GM23248 (cell line): ENCODE measurements at places on chromosomes 11 and 22.

GRCh38 chr22:39303358-39303757 is 16.1 kb downstream of the RPL3 start:
- DNase-seq: no peak

GRCh38 chr11:95545116-95545875 is 244.3 kb downstream of the FAM76B start:
- DNase-seq: peak; percentile 13

DNA sequence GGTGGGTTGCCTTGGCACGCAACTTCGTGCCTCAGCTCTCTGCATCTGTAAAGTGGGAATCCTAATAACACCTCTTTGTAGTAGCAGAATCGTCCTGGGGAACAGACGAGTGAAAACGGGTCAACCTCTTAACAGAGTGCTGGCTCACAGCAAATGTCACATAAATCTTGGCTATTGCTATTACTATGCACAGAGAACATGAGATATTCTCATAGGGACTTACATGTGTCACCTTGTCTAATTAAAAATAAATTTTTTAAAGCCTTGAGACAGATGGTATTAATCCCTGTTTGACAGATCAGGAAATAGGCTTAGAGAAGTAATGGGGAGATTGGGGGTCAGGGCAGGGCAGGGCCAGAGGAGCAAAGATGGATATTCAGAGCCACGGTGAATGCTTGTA is 44.3 kb upstream of the IGSF9B start:
- no peak for DNase-seq

GRCh38 chr11:11977206-11977938 is 31.1 kb downstream of the DKK3 start:
- peak; percentile 94 for DNase-seq

- no peak for DNase-seq
Measured at GRCh38 chr22:30219049-30219654, 27.4 kb downstream of the LIF start.

- peak; percentile 93 for DNase-seq
Measured at GRCh38 chr22:25488244-25489020, 76.0 kb upstream of the GRK3 start.

GRCh38 chr11:121113611-121114010 is 12.6 kb downstream of the TECTA start:
- DNase-seq: no peak

DNA sequence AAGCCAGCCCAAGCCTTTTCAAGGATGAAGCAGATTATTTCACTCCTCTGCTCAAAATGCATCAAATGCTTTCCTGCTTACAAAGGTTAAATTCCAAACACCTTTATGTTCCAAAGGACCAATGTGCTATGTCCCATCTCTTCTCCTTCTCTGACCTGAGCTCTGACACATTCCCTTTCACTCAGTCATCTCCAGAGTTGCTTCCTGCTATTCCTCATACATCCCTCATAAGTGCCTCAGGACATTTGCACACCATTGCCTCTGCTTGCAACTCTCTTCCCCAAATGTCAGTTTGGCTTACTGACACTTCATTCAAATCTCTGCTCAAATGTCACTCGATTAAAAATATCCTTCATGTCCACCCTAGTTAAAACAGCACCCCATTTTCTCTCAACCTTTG is 53.3 kb upstream of the BMAL1 start:
- no peak for DNase-seq

- DNase-seq: peak; percentile 77
Measured at GRCh38 chr11:123509737-123510578, 79.9 kb downstream of the GRAMD1B start.

DNA sequence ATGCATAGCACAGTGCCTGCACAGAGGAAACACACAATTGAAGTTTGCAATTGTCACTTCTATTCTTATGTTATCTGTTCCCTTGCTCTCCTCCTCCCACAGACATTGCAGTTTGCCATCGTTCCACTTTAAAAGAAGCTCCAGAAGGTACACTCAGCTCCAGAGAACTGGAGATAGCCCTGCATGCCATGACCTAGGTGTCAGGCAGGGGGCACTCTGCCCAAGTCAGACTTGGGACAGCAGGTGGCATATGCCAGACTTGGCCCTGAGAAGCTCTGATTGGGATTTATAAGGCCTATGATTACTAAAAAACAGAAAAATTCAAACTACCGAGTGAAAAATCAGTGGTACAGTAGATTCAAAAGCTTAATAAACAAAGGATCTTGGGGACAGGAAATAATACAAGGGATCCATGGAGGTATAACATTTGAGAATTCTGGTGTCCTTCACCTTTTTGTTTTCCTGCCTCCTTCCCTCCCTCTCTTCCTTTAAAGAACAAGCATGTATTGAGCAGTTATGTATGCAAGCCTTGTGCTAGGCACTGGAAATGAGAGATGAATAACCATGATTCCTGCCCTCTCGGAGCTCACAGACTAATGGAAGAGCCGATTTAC is 40.0 kb downstream of the TENM4 start:
- peak; percentile 69 for DNase-seq

DNA sequence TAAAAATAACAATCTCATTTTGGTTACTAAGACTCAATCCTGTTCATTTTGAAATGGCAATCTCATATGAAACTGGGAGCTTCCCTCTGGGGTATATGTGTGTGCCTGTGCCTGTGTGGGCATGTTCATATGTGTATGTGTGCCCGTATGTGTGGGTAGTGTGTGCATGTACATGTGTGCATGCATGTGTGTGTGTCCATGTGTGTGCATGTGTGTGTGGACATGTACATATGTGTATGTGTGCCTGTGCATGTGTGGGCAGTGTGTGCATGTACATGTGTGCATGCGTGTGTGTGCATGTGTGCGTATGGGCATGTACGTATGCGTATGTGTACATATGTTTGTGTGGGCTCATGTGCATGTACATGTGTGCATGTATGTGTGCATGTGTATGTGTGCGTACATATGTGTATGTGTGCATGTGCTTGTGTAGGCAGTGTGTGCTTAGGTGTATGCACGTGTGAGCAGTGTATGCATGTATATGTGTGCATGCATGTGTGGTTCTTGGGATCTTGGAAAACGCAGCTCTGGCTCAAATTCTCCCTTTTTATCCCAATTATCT is 24.5 kb upstream of the CACNG2 start:
- DNase-seq: no peak

- DNase-seq: no peak
Measured at GRCh38 chr11:16962146-16962545, 52.1 kb downstream of the PLEKHA7 start.

GRCh38 chr11:117671370-117671769 is 125.6 kb downstream of the DSCAML1 start:
- no peak for DNase-seq

DNA sequence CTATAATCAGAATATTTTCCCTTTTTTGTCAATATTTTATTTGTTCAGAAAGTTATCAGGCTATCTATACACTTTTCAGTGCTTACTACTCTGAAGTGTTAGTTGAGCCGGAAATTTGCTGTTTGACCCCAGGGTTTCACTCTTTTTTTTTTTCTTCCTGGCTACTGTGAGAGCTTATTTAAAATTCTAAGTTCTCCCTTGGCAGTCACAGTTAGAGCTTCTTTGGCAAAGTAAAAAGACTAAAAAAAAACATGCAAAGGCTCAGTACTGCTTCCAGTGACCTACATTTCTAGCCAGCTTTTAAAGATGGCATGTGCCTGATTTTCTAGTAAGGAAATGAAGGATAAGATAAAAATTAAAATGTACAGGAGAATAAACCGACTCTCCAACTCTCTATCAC is 48.4 kb downstream of the ELP4 start:
- no peak for DNase-seq

DNA sequence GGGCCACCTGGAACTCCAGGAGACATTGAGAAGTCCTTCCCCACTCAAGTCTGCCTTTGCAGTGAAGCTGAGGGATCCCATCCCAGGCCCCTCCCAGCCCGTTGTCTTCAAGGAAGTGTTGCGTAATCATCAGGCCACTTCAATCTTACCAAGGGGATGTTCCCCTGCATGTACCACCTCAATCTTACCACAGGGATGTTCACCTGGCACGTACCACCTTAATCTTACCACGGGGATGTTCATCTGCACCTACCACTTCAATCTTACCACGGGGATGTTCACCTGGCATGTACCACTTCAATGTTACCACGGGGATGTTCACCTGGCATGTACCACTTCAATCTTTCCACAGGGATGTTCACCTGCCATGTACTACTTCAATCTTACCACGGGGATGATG is 108.0 kb upstream of the SYN3 start:
- DNase-seq: no peak

GRCh38 chr11:44400431-44400830 is 90.5 kb upstream of the ALX4 start:
- no peak for DNase-seq

GRCh38 chr11:3977078-3977477 is 117.5 kb upstream of the RRM1 start:
- DNase-seq: no peak

DNA sequence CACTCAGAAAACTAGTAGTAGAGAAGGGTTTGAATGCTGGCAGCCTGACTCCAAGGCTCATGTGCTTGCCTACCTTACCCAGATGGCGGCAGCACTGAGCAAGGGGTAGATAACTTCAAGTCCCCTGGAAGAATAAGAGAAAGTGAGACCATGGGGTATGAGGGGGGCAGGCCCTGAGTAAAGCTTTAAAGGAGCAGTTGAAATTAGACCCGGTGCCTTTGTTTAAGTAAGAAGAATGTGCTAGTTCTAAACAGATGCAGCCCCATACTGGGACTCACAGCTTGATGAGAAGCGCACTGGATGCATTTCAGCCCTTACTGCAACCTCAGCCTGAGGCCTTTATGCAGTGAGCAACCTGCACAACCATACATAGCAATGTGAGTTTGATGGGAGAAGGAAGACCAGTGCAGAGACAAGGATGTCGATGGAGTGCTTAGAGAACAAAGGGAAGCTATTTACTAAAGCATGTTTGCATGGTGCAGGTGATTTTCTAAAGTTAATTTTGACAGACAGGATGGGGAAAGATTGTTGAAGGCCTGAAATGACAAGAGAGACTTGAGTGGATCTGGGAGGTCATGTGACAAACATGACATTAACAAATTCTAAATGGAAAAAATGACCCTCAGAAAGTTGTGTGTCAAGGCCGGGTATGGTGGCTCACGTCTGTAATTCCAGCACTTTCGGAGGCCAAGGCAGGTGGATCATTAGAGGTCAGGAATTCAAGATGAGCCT is 27.1 kb upstream of the TMA7B start:
- DNase-seq: peak; percentile 36

- DNase-seq: no peak
Measured at GRCh38 chr11:120424185-120424969, 87.2 kb upstream of the GRIK4 start.

DNA sequence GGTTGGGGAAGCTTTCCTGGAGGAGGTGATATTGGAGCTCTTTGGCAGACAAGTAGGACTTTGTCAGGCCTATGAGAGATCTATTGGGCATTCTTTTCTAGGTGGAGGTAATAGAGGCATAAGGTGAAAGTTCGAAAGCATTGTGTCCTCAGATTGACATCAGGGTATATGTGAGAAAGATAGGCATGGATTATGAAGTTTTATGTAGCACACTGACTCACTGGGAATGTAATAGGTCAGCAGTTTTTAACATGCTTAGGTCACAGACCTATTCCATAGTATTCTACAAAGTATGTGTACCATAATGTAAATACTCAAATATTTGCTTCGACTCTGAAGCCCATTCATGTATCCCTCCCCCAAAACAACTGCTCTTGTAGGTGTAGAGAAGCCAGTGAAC is 11.8 kb downstream of the HIKESHI start:
- DNase-seq: no peak
